ENCODE measurements at places on chromosomes 16 and 17. TPM values are rescaled to one million over a fixed set of nuclear protein-coding genes. Genes with fewer than 3 reads are reported as not detected.

PIPOX gene
- 5.9 TPM for total RNA-seq

ITGAD gene
- total RNA-seq = not detected

MYH2 gene
- 0.86 TPM for total RNA-seq

RAP1GAP2 gene
- total RNA-seq = 38.7 TPM

BEAN1 gene
- not detected for total RNA-seq

DNA sequence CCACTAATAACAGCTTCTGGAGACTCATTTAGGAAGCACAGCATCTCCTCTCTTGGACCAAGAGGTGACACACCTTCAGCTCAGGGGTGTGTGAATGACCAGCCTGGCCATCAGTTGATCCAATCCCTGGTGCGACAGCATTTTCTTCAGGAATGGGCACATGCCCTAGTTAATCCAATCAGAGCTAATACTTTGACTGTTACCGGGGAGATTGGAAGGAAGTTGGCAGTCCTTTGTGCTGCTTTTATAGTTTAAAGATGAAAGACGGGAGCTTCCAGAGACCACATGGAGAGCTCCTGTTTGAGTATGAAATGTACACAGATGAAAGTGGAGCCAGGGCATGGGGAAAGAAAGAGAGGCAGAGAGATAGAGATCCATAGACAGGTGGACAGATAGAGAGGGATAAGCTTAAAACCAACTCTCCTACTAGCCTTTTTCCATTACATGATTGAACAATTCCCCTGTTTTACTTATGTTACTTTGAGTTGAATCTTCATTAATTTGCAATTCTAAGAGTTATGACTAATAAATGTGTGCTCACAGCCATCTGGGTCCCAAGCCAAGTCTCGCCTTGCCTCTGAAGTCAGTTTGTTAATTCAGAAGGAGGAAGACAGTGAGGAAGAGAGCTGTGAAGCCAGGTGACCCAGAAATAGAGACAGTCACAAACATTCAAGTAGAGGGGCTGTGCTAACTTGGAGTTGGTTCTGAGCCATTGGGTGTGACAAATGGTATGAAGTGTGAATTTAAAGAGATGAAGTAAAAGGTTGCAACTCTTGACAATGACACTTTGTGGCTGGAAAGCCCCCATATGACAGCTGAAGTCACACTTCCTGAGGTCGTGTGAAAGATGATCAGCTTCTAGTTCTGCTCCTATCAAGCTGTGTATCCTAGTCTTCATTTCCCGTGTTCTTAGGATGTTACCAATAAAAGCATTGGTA is 120.0 kb upstream of the GOT2 start:
- no peak for DNase-seq

GRCh38 chr16:80014241-80014939 is 413.9 kb upstream of the MAF start:
- DNase-seq = no peak

Measured in endodermal cell (in vitro differentiated cells).